ENCODE measurements at places on chromosomes 4 and X. TPM values are rescaled to one million over a fixed set of nuclear protein-coding genes. Genes with fewer than 3 reads are reported as not detected.
A peak's percentile ranks its signal among the peaks of the same experiment; 100 is the strongest.

DNA sequence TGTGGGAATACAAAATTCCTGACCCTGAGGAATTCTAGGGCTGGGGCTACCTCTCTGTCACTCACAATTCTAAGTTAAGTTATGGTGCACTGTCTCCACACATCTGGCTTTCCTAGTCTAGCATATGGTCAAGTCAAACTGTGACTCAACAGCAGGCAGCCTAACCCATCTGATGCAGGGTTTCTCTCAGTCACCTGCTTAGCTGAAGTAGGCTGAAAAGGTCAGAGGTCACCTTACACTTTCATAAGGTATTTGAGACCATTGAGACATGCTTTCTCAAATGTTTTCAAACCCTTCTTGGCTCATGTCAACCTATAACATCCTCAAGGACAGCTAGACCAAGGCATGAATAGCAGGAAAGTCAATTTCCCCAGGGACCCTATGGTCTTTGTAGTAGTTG is 196.5 kb upstream of the STK26 start:
- no peak for DNase-seq

GLRA2 gene
- total RNA-seq: not detected

FRG2 gene
- total RNA-seq: not detected

- DNase-seq: no peak
Observed at GRCh38 chr4:54320826-54321685, 92.0 kb downstream of the PDGFRA start.

- DNase-seq: no peak
Observed at GRCh38 chr4:107183155-107183774, 147.2 kb upstream of the DKK2 start.

GRCh38 chrX:13147733-13148132 is 103.3 kb upstream of the FAM9C start:
- no peak for DNase-seq

DNA sequence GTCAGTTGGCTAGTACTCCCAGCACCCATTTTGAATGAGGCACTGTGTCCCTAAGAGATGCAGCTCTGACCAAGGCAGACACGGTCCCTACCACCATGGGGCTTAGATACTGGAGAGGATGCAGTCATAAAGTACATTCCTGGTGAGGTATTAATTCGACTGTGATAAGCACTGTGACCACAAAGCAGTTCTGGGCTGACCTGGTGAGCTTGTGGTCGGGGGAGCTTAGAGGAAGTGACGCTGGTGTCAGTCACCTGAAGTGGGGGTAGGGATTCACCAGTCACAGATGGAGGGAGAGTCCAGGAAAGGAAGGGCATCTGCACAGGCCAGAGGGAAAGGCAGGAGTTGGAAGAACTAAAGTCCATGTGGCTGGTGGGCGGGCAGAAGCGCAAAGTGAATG is 15.8 kb upstream of the CLTRN start:
- DNase-seq: no peak

GRCh38 chrX:51893931-51894696 is 691 bp downstream of the MAGED1 start:
- no peak for DNase-seq

GRCh38 chr4:89929425-89930159 is 34.9 kb downstream of the MMRN1 start:
- DNase-seq: no peak

DKK2 gene
- total RNA-seq: 1.4 TPM

NEUROG2 gene
- total RNA-seq: not detected

CXXC4 gene
- total RNA-seq: 2.5 TPM

DNA sequence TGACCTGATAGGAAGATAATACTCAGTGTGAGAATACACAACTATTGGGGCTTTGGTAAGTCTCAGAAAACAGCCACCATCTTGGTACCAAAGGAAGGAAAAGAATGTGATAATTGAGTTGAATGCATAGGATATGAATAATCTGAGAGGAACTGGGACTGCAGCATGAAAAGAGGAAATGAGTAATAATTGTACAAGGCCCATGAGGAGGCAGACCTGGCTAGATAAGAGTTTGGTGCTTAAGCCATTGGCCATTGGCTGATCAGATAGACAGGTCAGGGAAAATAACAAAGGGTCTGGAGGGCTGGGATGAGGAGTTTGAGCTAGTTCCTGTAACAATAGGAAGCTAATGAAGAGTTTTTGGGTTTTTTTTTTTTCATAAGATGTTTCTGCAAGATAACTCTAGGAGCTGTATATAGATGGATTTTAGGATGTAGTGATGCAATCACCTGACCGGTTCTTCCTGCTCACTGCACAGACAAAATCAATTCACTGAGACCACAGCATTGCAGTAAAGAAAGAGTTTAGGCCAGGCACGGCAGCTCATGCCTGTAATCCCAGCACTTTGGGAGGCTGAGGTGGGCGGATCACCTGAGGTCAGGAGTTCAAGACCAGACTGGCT is 5.3 kb upstream of the TRMT2B start:
- no peak for DNase-seq

- no peak for DNase-seq
Observed at GRCh38 chr4:1690698-1691097, 6.6 kb upstream of the FAM53A start.

RNF150 gene
- 69.2 TPM for total RNA-seq

EREG gene
- 0.05 TPM for total RNA-seq

DNA sequence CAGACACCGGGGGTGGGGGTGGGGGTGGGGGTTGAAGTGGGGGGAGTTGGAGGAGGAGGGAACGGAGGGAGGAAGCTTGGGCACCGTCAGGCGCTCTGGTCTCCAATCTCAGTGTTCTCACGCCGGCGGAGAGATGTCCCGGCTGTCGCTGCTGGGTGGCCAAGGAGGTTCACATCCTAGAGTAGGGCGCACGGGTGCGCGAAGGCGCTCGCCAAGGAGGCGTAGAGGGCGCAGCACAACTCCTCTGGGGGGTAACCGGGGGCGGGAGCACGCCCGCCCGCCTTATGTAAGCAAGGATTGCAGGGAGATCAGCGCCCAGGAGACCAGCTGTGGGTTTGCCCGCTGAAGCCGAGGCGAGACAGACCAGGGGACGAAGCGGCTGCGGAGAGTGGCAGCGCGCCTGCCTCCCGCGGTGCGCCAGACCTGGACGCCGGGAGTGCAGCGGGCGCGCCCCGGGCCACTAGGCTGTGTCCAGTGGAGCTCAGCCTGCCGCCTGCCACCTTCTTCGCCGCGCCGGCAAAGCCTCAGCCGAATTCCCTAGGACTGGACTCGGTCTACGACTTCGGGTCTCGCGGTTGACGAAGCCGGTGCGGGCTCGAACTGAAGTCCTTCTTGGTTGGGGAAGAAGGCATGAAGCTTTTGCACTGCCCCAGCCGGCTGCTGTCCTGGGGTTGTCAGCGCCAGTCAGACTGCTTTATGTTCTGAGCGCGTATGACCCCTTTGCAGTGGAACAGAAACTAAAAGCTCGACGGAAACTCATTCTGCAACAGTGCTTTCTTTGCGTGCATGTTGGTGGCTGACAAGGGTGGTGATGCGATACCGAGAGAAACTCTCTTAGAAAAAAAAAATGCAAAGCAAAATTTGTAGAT is 707 bp upstream of the UNC5C start:
- peak; percentile 74 for DNase-seq

- no peak for DNase-seq
Observed at GRCh38 chr4:1779588-1780382, 13.3 kb upstream of the FGFR3 start.

GRCh38 chrX:56066016-56066415 is 166.1 kb upstream of the KLF8 start:
- DNase-seq: no peak

GRCh38 chr4:1567808-1568581 is 116.1 kb downstream of the FAM53A start:
- DNase-seq: no peak

DNA sequence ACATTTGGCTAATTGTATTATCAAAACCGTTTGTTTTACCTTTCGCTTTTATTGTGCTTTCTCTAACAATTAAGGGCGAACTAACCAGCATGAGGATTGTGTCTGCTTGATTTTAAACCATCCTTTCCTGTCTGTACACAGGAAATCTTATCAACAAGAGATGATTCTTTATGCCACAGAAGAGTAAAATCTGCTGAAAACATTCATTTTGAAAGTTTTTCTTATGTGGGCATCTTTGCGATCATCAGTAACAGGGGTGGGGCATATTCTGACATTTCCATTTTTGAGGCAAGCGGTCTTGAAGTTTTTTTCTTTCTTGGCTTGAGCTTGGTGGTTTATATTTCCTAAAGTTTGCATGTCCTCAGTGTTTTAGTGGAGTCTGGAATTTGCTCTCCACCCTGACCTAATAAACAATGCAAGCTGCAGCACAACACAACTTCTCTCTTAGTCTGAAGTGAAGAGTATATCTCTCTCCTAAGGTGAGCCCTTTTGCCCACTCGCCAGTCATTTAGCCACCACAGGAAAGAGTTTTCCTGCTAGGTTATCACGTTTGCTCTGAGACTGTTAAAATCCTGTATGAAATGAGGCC is 26.6 kb downstream of the NFKB1 start:
- DNase-seq: no peak

LGI2 gene
- 5.0 TPM for total RNA-seq

- DNase-seq: no peak
Observed at GRCh38 chr4:61296144-61296543, 96.0 kb downstream of the ADGRL3 start.

PDGFC gene
- total RNA-seq: 16.9 TPM

DNA sequence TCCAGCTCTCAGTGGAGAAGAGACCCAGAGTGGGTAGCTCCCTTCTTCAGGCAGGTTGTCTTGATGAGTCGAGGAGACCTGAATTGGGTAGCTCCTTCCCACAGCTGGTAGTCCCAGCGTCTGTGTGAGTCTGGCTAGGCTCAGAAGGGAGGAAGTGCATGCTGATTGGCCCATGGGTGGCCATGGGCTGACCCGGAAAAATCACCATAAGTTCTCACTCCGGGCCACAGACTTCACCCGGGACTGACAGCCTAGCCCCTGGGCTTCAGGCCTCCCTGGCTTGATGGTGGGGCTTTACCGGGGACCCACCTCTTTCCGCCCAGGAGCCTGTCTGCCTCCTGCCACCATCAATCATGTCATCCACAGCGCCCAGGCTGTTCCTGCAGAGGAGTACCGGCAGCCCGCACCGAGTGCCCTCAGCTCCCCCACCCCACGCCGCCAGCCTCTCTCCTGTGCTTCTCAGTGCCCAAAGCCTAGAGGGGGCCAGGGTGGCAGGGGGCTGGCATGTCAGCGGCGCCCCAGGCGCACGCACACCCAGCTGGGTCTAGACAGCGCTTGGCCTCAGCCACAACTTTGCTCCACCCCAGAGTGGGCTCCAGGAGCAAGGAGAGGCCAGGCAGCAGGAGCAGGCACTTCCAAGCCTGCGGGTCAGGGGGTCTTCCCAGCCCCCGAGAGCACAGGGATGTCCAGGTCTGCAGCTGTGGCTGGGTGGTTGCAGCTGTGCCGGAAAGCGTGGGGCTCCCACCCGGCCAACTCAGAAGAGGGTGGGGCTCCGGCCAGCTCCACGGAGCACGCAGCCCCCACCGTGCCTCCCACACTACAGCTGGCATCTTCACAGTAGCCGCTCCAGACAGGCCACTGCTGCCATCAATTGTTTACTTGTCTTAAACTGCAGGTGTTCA is 16.1 kb upstream of the SAT1 start:
- DNase-seq: no peak

- peak; percentile 87 for DNase-seq
Observed at GRCh38 chrX:18983666-18984380, at the start of gene PHKA2. TSS of gene PHKA2 (minus strand) at chrX:18984114. CDS start at chrX:18983932, 182 bp downstream.

- no peak for DNase-seq
Observed at GRCh38 chr4:85617202-85617601, 142.3 kb downstream of the ARHGAP24 start.

ASMTL gene
- total RNA-seq: 26.8 TPM

DNA sequence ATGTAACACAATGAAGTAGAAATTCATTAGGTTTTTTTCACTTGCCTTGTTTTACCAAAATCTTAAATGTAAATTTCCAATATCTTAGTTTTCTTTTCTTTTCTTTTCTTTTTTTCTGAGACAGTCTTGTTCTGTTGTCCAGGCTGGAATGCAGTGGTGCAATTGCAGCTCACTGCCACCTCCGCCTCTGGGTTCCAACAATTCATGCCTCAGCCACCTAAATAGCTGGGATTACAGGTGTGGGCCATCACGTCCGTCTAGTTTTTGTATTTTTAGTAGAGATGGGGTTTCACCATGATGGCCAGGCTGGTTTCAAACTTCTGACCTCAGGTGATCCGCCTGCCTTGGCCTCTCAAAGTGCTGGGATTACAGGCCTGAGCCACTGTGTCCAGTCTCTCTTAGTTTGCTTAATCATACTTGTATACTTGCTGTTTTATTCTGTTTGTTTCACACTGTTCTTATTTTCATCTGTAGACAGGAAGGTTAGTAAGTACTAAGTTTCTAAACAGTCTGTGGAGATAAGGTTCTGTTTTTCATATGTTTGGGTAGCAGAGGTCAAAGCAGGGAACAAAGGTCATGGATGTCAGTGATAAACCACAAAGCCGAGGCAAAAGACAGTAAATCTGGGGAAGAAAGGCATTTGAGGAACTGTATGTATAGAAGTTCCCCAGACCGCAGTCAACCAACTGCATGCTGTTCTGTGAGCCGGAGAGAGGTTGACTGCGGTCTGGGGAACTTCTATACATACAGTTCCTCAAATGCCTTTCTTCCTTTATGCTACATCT is 129.1 kb downstream of the CBR4 start:
- DNase-seq: no peak

- no peak for DNase-seq
Observed at GRCh38 chrX:11890836-11891514, 132.9 kb downstream of the MSL3 start.

DNA sequence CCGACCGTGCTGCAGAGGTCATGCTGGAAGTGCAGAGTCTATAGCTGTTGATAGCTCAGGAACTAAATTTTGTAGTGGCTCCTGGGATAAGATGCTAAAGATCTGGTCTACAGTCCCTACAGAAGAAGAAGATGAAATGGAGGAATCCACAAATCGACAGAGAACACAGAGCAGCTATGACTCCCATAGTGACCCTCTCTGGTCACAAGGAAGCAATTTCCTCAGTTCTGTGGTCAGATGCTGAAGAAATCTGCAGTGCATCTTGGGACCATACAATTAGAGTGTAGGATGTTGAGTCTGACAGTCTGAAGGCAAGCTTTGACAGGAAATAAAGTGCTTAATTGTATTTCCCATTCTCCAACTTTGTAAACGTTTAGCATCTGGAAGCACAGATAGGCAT is 8.8 kb downstream of the MANBA start:
- DNase-seq: no peak

NUP62CL gene
- total RNA-seq: 1.3 TPM

DNA sequence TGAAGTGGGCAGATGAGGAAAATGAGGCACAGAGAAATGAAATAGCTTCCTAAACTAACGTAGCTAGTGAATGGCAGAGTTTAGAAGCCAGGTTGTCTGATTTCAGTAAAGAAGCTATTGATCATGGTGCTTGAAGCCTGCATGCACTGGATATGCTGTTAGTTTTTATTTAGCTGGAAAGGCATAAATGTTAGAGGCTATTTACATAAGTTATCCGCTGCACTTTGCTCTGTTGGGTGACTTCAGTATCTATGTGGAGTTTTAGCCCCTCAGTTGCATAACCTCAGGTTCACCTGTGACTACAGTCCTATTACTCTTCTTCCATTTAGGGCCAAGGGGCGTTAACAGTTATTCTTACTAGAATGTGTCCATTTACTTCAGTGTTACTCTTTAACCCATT is 522.4 kb upstream of the RPS6KA3 start:
- DNase-seq: no peak

UCP1 gene
- not detected for total RNA-seq

Measured in cardiac septum (tissue), 1 donor.